Vagina (tissue), 2 donors: ENCODE measurements at places on chromosomes 16 and 17.

DNA sequence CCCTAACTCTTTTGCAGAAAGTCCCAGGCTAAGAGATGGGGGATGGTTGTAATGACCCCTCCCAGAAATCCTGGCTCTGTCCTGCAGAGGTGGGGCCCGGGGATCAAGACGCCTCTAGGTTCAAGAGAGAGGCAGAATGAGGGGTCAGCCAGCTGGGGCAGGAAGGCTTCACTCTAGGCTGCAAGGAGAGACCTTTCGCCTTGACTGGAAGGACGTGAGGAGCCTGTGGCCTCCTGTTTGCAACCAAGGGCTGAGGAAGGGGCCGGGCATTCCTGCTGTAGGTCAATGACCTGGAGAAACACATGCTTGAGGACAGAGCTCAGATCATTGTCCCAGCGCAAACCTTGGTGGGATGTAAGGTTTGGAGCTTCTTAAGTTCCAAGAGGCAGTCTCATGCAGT lies 8.7 kb upstream of the CETP start:
- DNase-seq: no peak

DNA sequence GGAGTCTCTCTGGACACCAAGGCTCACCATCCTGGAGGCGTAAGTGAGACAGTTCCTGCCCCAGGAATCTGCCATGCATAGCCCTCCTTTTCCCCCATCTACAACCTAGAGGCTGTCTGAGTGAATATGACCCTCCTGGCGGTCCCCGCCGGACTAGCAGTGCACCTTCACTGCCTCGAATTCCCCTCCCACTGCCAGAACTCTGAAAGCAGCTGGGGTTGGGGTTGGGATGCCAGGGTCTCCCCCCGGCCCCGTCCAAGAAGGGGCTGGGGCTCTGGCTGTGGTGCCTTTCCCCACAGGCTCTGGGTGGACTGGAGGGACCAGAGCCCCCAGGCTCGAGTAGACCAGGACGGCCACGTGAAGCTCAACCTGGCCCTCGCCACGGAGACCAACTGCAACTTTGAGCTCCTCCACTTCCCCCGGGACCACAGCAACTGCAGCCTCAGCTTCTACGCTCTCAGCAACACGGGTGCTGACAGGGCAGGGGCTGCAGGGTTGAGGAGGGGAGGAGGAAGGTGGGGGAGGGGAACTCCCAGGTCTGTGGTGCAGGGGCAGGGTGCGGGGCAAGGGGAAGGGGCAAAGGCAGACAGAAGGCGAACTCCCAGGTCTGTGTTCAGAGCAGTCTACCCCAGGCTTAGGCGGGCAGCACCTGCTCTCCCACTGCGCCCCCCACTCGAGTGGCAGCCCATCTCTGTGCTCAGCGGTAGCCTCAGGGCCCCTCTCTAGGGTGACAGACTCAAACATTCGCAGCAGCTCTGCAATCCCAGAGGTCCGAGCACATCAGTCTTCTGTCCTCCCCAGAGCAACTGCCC lies 1.2 kb downstream of the ZACN start:
- DNase-seq: no peak

- no peak for DNase-seq
Measured at GRCh38 chr16:69921127-69921526, 30.0 kb upstream of the CLEC18A start.

- no peak for DNase-seq
Measured at GRCh38 chr16:83389751-83390150, 418.0 kb upstream of the HSBP1 start.

- DNase-seq: no peak
Measured at GRCh38 chr16:85687651-85688471, 893 bp downstream of the GINS2 start.

DNA sequence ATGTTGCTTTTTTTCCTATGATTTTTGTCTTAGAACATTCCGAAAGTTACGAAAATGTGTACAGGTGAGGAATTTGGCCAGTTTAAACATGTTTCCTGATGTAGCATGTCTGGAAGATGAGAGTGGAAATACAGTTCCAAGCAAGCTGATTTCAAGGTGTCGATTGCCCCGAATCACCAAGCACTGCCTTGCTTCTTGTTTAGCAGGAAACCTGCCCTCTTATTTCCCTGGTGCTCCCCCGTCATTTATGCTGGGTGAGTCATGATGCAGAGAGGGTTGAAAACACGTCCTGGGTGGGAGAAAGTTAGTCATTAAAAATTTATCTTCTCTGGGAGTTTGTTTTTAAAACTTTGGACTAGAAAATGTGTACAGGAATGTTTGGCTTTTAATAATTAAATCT lies 608.6 kb upstream of the EEF2KMT start:
- DNase-seq: no peak

GRCh38 chr17:74006371-74006770 lies 197.1 kb upstream of the RPL38 start:
- DNase-seq: no peak

GRCh38 chr16:23929856-23930255 lies 94.1 kb downstream of the PRKCB start:
- DNase-seq: no peak

DNA sequence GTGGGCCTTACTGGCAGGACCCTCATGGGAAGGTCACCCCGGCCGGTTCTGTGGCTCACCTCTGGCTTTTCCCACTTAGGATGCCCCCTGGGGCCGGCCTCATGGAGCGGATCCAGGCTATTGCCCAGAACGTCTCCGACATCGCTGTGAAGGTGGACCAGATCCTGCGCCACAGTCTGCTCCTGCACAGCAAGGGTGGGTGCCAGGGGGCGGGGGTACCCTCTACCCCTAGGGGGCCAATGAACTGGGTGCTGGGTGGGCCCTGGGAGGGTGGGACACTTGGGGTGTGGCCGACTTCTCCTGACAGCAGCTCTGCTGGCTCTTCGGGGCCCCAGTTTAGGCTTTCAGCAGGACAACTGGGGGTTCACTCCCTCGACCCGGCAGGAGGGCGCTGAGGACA lies 34.3 kb downstream of the MGAT5B start:
- no peak for DNase-seq

GRCh38 chr16:88491560-88492310 lies 38.7 kb downstream of the ZFPM1 start:
- DNase-seq: no peak

DNA sequence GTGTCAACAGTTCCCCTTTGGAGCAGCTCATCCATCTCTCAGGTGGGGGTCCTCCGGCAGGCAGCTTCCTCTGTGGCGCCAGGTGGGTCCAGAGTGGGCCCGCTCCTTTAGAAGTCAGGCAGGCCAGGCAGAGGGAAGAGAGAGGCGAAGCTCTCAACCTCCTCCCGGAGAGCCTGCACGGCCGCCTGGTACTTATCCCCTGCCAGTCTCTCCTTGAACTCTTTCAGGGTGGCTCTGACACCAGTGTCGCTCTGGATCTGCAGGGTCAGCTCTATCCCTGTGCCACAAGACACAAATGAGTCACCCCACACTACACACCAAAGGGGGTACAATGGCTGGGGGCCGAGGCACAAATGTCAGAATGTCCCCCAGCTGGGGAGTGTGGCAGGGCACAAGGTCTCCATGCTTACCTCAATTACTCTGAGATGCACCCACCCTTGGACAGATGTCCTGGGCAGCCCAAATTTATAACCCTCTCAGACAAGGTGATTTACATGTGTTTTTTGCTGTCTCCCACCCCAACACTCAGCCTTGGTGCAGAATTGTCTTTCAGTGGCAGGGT lies 13.6 kb downstream of the SMCR8 start:
- DNase-seq: no peak

DNA sequence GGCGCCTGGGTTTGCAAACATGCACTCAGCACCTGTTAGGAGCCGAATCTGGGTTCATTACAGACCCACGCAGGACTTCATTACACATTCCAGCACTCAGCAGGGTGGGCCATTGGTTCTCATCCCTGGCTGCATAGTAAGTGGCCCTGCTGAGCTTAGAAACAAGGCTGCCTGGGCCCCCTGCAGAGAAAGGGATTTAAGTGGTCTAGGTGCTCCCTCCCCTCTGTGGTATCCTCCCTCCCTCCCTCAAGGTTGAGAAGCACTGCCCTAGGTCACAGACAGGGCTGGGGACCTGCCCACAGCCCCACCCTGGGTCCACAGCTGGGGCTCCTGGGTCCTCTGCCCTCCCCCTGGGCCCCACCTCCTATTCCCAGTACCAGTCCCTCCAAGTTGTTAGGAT lies 28.3 kb downstream of the WNT3 start:
- DNase-seq: no peak

DNA sequence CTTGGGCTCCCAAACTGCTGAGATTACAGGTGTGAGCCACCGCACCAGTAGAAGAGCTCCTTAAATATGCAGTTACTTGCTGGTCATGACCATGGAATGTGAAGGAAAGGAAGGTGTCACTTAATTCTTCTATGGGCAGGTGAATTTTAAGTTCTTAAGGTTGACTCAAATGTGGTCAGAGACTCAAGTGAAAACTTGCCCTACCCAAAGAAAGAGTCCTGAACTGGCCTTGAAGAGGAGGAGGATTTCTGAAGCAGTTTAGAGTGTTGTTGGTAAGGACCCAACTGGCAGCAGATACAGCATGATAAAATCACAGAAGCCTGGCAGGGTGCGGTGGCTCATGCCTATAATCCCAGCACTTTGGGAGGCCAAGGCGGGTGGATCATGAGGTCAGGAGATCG lies 29.4 kb downstream of the CHD9 start:
- no peak for DNase-seq

GRCh38 chr16:71648162-71648561 lies 22.2 kb downstream of the MARVELD3 start:
- DNase-seq: no peak

DNA sequence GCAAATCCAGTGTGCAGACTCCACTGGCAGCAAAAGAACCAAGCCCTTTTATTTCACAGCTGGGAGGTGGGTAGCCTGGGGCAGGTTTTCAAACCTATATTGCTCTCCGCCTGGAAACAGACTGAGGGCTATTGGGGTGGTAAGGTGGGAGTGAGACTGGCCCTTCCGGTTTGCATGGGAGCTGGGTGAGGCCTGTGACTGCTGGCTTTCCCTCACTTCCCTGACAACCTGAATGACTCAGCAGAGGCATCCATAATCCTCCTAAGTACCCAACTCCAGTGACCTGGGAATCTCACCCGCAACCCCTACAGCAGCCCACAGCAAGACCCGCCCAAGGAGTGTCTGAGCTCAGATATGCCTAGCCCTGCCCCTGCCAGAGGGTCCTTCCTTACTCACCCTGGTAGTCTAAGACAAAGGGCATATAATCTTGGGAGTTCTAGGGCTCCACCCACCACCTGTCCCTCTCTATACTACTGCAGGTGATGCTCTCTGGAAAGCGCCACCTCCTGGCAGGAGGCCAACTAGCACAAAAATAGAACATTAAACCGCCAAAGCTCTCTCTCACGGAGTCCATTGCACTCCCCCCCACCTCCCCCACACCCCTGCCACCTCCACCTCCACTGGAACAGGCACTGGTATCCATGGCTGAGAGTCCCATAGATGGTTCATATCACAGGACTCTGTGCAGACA lies 602.0 kb upstream of the C16orf82 start:
- DNase-seq: no peak

DNA sequence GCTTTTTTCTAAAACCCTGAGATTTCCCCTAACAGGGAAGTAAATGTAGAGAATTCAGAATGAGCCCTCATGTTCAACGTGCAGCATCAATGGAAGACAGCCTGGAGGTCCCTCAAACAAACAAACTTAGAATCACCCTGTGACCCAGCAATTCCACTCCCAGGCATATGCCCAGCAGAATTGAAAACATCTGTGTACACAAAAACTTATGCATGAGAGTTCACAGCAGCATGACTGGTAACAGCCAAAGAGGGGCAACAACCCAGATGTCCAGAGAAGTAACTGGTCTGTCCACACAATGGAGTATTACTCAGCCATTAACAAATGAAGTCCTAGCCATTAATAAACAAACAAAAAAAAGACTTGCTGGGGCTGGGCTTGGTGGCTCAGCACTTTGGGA lies 252.7 kb downstream of the PARN start:
- DNase-seq: no peak

GRCh38 chr17:27609611-27610303 lies 21.2 kb upstream of the LGALS9 start:
- DNase-seq: no peak

GRCh38 chr17:68491381-68492231 lies 20.6 kb upstream of the PRKAR1A start:
- DNase-seq: no peak

GRCh38 chr16:80150978-80151721 lies 389.6 kb upstream of the DYNLRB2 start:
- no peak for DNase-seq

- no peak for DNase-seq
Measured at GRCh38 chr17:69142175-69142802, 594 bp upstream of the ABCA6 start.

- no peak for DNase-seq
Measured at GRCh38 chr17:34275881-34276280, 5.9 kb downstream of the CCL7 start.

GRCh38 chr17:50443505-50443974 lies 17.5 kb downstream of the ACSF2 start:
- no peak for DNase-seq
